Immature natural killer cell (primary cell): ENCODE measurements at places on chromosomes 16 and 17.

DNA sequence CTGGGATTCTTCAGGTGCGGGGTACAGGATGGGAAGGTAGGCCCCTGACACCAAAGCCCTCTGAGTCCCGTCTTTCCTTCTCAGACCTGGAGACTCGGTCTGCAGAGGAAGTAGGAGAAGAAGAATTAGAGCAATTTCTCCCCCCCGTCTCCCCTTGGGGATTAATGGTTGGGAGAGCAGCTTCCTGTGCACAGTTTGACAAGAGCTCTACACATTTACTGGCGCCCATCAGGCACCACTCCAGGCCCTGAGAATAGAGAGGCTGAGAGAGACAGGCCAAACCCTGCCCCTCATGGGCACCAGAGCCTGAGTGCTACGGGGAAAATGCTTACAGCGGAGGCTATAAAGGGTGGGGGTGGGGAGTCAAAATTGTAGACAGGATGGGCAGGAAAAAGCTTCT is 3.5 kb upstream of the C16orf74 start:
- DNase-seq = no peak

GRCh38 chr17:75856062-75856756 is 1.1 kb upstream of the WBP2 start:
- no peak for DNase-seq

DNA sequence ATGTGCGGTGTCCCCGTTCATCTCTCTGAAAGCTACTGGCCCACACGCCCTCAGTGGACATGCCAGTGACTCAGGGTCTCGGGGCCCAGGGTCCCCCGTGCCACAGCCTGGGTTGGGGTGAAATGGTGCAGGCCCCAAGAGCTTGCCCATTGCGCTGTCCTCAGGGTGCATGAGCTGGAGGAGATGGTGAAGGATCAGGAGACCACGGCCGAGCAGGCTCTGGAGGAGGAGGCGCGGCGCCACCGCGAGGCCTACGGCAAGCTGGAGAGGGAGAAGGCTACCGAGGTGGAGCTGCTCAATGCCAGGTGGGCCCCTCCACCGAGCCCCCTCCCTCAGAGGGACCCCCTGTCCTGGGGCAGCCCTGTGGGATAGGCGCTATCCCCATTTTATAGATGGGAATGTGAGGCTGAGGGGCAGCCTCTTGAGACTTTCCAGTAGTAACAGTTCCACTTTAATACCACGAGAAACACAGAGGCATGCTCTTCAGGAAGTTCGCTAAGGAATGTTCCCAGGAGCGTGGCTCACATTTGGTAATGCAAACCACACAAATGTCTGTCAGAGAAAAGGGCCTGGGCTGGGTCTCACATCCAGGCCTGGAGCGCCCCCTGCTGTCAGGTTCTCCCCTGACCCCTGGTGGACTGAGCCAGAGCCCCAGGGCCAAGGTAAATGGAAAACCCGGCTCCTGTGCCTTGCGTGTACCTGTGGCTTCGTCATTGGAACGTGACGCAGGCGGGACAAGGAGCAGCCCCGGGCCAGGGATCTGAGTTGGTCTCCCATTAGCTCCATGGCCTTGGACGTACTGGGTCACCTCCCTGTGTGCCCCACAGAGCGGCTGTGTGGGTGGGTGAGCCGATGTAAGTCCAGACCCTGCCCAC is 133.7 kb downstream of the RAB11FIP4 start:
- peak; percentile 79 for DNase-seq

DNA sequence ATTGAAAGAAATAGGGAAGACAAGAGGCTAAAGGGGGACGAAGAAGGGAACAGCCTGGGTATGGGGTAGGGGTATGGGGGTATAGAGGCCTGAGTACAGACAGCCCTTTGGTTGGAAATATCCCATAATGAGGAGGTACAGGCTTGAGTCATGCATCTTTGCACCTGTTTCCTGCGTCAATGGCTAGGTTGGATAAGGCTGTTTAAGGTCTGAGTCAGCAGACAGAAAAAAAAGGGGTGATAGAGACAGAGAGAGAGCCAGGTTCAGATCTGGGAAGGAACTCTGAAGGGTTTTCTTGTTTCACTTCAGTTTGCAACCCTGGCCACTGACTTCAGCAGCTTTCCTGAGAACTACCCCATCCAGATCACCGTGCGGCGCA is 8.5 kb downstream of the FNDC8 start:
- no peak for DNase-seq

GRCh38 chr17:18928628-18929125 is 23.3 kb upstream of the SLC5A10 start:
- no peak for DNase-seq

DNA sequence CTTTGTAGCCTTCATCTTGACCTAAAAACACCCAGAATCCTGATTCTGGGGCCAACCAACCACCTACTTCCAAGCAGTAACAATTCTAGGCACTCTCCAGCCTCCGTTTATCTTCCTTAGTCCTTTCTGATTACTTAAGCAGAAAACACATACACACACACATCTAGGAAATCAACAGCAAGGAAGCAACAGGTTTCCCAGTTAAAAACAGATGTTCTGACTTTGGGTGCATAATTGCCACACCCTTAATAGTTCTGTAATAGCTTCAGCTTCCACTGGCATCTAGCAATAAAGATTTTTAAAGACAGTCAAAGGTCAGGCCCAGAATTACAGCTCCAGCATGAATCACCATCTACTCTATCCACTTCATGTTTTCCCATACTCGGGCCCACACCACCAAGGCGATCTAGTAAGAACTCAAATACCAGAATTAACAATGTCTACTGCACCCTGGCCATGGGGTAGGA is 2.6 kb downstream of the ARHGAP17 start:
- no peak for DNase-seq

DNA sequence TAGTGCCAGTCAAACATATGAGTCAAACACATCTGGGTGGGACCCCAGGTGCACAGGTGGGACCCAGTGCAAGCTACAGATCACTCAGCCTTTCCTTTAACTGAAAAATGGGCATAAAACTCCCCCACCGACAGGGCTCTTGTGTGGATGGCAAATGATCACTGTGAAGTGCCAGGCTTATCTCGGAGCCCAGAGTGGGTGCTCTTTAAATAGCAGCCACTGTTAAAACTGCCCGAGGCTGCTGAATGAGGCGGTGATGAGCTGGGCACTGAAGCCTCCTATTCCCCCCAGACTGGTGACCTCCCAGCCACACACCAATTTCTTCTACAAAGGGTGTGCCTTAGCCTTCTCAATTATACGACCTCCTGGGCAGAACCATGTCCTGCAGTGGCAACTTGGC is 433.8 kb downstream of the SLC39A11 start:
- DNase-seq = no peak

- DNase-seq = no peak
These were observed 21.7 kb upstream of the WSCD1 start for GRCh38 chr17:6048486-6048885.

DNA sequence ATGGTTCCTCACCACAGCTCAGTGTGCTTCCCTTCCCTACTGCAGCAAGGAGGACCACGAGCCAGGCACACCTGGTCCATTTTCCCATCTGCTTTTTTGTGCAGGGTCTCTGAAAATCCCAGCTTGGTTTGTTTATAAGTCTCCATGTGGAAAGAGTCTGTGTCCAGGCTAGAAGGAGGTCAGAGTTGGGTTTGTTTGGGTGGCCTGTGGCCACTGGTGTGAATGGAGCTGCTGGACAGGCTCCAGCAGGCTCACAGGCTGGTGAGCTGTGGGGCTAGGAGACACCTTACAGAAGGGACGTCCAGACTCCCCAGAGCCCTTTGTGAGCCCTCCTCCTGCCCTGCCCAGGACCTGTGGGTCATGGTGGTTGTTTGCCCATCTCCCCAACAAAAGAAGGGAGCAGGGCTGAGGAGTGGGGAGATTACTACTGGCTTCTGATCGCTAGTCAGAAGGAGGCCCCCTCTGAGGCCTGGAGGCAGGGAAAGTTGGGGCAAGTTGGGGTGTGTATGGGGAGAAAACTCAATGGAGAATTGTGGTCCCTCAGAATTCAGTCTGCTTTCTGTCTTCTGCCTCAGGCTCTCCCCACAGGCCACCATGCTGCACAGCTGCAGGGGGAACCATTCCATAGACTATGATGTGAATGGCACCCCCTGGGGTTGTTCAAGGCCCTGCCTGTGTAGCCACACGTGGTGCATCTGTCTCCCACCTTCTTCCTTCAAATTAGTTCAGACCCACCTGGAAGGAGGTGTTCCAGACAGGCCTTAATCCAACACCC is 4.1 kb downstream of the RARA start:
- no peak for DNase-seq

GRCh38 chr17:50129728-50130558 is at the start of gene SAMD14:
Gene SAMD14 (minus strand): TSS chr17:50130160. CDS start chr17:50124959, 5,201 bp downstream.
- peak; percentile 53 for DNase-seq

DNA sequence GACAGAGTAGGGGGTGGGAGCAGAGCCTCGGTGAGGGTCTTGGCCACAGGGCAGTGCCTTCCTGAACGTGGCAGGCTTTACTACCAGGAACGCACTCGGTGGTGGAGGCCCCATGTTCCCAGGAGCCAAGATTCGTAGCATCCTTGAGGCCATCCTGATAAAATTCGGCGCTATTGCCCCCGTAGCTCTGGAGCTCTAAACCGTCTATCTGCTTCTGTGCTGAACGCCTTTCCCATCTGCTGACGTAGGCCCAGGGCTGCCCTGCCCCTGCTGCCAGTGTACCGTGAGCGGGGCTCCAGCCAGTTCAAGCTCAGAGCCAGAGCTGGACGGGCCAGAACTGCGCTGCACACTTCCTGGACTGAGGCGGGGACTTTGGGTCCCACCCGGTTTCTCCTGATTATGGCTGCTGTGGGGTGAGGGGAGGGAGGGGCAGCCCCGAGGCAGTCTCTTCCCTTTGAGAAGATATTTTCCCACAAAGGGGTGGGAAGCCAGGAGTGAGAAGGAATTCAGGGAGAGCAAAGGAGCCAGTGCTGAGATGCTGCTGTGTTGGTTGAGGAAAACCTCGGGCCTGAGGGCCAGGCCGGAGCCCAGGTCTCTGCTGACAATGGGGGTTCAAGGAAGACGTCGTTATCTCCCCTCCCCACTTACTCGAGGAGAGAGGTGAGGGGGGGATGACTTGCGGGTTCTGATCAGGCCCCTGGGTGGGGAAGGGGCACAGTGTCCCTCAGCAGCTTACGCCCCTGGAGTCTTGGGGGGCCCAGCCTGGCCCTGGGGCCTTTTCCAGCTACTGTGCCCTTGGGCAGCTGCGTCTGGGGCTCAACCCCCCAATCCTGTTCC is 29.4 kb downstream of the OR1D5 start:
- no peak for DNase-seq

DNA sequence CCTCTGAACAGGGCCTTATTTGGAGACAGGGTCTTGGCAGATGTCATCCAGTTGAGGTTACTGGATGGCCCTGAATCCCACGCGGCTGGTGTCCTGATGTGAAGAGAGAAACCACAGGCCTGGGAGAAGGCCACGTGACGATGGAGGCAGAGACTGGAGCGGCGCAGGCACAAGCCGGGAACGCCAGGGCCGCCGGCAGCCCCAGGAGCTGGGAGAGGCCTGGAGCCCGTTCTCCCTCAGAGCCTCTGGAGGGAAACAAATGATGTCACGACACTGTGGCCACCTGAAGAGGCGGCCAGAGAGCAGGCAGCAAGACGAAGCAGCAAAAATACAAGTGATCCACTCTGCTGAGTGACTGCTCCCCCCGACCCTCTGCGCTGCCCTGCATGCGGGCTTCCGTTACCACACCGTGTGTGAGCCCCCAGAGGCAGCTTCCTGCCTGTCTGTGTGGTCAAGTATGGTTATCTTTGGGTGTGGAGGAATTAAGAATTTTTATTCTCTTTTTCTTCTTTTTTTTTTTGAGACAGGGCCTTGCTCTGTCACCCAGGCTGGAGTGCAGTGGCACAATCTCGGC is 11.6 kb downstream of the CD7 start:
- DNase-seq = peak; percentile 77

DNA sequence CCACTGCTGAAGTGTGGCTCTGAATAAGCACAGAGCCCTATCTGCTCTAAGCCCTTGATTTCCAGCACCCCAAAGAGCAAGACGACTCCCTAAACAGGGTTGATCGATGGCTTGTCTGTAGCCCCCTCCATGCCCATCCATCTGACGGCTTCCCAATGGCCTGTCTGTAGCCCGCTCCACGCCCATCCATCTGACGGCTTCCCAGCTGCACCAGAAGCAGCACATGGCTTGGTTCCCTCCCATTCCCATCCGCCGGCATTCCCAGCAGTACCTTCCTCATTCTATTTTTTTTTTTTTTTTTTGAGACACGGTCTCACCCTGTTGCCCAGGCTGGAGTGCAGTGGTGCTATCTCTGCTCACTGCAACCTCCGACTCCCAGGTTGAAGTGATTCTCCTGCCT is 64.5 kb downstream of the RBFOX3 start:
- DNase-seq = no peak

DNA sequence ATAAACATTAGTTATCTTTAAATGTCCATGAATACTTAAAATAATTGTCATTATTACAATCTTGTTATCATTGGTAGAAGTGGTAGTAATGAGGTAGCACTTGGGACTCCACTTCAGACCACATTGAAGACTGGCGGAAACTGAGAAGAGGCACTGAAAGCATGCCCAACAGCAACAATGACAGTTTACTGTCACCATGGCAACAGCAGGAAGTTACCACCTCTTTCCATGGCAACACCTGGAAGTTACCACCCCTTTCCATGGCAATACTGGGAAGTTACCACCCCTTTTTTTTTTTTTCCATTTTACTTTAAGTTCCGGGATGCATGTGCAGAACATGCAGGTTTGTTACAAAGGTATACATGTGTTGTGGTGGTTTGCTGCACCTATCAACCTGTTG is 494.9 kb upstream of the RBFOX1 start:
- DNase-seq = no peak

GRCh38 chr17:62703261-62703775 is 75.8 kb downstream of the MRC2 start:
- no peak for DNase-seq

- DNase-seq = no peak
These were observed 50.9 kb upstream of the PABPN1L start for GRCh38 chr16:88917146-88917914.

- DNase-seq = no peak
These were observed 1.1 kb downstream of the CCP110 start for GRCh38 chr16:19524616-19525384.

- no peak for DNase-seq
These were observed 4.5 kb downstream of the RANBP10 start for GRCh38 chr16:67801883-67802282.

DNA sequence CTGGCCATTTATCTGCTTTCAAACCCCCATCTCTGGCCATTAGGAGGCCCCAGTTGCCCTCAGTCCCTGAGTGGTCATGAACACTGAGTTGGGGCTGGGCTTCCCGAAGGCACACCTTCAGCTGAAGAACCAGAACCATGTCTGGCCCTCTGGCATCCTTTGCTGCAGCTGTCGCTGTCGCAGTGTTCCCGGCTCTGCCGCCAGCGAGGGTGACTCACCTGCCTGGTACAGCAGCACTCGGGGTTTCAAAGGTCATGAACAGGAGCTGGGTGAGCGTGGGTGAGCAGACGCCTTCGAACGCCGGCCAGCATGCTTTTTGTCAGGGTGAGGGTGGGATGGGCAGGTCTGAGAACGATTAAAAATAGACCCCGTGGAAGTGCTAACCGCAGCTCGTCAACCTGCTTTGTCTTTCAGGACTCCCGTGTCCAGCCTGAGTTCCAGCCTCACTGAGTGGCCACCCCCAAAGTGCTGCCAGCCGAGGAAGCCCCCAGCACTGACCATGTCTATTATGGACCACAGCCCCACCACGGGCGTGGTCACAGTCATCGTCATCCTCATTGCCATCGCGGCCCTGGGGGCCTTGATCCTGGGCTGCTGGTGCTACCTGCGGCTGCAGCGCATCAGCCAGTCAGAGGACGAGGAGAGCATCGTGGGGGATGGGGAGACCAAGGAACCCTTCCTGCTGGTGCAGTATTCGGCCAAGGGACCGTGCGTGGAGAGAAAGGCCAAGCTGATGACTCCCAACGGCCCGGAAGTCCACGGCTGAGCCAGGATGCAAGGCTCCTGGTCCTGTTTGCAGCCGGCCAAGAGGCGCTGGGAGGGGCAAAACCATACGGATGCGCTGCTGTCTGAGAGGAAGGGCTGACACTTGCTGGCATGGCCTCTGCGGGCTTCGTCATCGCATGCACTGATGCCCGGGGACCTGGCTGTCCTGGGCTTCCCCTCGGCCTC is 7.6 kb downstream of the SNN start:
- DNase-seq = no peak
